Astrocyte (in vitro differentiated cells and primary cell): ENCODE measurements at places on chromosomes 6 and 20. TPM values are rescaled to one million over a fixed set of nuclear protein-coding genes. Genes with fewer than 3 reads are reported as not detected.

RIPOR3 gene
- total RNA-seq: 0.29 and 0.39 TPM in 2 replicates

EPHA7 gene
- 0.55 and 0.82 TPM in 2 replicates for total RNA-seq

PNRC1 gene
- 93.2 and 95.9 TPM in 2 replicates for total RNA-seq

FAM209B gene
- total RNA-seq: 0.60 TPM in 1 of 2 replicates, not detected in the other

KCNG1 gene
- total RNA-seq: 45.5 and 45.9 TPM in 2 replicates

PTGIS gene
- 1.9 and 3.1 TPM in 2 replicates for total RNA-seq

GINS1 gene
- 5.0 and 6.6 TPM in 2 replicates for total RNA-seq

RMND1 gene
- total RNA-seq: 22.7 and 25.9 TPM in 2 replicates

TRPC4AP gene
- 92.0 and 92.6 TPM in 2 replicates for total RNA-seq

MAP3K7 gene
- total RNA-seq: 33.4 and 33.8 TPM in 2 replicates

PDYN gene
- total RNA-seq: not detected in 2 replicates

CTCFL gene
- total RNA-seq: not detected in 2 replicates

SLC22A16 gene
- not detected in 2 replicates for total RNA-seq

PRPF6 gene
- total RNA-seq: 52.3 and 52.6 TPM in 2 replicates

GTSF1L gene
- total RNA-seq: not detected in 2 replicates

SRMS gene
- 0.14 TPM in 1 of 2 replicates, not detected in the other for total RNA-seq

TTLL9 gene
- total RNA-seq: 0.34 and 0.41 TPM in 2 replicates

SNRNP48 gene
- 10.2 and 13.1 TPM in 2 replicates for total RNA-seq

DEFB118 gene
- not detected in 2 replicates for total RNA-seq

SOX18 gene
- total RNA-seq: 0.52 and 0.60 TPM in 2 replicates

MYB gene
- 0.12 TPM in 1 of 2 replicates, not detected in the other for total RNA-seq

SMIM28 gene
- total RNA-seq: not detected in 2 replicates

HAO1 gene
- 0.17 and 0.20 TPM in 2 replicates for total RNA-seq

HMGN3 gene
- total RNA-seq: 58.5 and 71.5 TPM in 2 replicates

EDN1 gene
- total RNA-seq: 54.8 and 64.4 TPM in 2 replicates

RSPO4 gene
- total RNA-seq: 0.34 and 0.99 TPM in 2 replicates

RAET1E gene
- total RNA-seq: not detected in 2 replicates

KIF16B gene
- 6.5 and 7.0 TPM in 2 replicates for total RNA-seq

CLDN20 gene
- not detected in 2 replicates for total RNA-seq

PAQR8 gene
- 1.2 and 1.5 TPM in 2 replicates for total RNA-seq

GSTA1 gene
- total RNA-seq: 0.38 and 0.39 TPM in 2 replicates

RAD21L1 gene
- 0.34 TPM in 1 of 2 replicates, not detected in the other for total RNA-seq

CYB5R4 gene
- 13.6 and 14.0 TPM in 2 replicates for total RNA-seq

ZBTB46 gene
- 12.9 and 13.9 TPM in 2 replicates for total RNA-seq

CFAP61 gene
- not detected in 2 replicates for total RNA-seq

TRIM26 gene
- total RNA-seq: 51.7 and 52.8 TPM in 2 replicates
